ENCODE measurements at places on chromosomes 3 and 15.

- no peak for DNase-seq
These were observed 11.7 kb downstream of the SLC25A36 start for GRCh38 chr3:140953028-140953960.

DNA sequence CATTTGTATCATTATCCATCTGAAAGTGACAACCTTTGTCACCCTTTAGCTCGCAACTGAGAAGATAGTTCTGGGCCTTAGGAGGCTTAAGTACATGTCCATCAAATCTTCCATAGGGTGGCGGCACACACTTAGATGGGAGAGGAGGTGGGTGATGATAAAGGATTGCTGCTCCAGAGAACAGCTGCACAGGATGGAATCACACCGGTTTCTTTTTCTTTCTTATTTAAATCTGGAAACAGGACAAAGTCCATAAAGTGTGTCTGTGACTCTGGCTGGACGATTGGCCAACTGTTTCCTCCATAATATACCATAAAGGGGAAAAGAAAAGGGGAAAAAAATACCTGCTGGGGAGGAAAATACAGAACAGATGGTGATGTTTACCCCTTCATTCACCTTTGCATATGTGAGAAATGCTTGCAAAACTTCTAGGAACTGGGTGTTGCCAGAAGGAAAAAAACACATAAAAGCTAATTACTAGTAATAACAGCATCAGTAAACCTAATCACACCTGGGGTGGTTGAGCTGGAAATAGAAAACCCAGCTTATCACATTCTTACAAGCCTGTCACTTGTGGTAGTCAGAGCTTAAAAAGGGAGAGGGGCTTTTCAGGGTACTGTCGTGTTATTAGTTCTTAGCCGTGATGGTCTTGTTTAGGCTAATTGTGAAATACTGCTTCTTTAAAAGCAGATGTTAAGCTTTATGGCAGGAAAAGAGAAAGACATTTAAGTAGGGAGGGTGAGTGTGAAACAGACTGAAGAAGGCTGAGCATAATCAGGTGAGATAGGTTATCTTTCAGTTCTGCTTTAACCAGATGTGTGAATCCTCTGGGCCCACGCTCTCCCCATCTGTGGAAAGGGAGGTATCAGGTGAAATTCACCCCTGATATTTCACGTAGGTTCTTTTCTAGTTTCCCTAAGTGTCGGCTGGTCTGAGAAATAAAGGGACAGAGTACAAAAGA lies 16.7 kb downstream of the C2CD4A start:
- no peak for DNase-seq

GRCh38 chr3:109045271-109046040 lies 72.5 kb downstream of the MORC1 start:
- DNase-seq: no peak

GRCh38 chr3:113124256-113124830 lies 87.0 kb upstream of the BOC start:
- no peak for DNase-seq

- DNase-seq: no peak
These were observed 123.9 kb downstream of the ZMAT3 start for GRCh38 chr3:178947738-178948137.

DNA sequence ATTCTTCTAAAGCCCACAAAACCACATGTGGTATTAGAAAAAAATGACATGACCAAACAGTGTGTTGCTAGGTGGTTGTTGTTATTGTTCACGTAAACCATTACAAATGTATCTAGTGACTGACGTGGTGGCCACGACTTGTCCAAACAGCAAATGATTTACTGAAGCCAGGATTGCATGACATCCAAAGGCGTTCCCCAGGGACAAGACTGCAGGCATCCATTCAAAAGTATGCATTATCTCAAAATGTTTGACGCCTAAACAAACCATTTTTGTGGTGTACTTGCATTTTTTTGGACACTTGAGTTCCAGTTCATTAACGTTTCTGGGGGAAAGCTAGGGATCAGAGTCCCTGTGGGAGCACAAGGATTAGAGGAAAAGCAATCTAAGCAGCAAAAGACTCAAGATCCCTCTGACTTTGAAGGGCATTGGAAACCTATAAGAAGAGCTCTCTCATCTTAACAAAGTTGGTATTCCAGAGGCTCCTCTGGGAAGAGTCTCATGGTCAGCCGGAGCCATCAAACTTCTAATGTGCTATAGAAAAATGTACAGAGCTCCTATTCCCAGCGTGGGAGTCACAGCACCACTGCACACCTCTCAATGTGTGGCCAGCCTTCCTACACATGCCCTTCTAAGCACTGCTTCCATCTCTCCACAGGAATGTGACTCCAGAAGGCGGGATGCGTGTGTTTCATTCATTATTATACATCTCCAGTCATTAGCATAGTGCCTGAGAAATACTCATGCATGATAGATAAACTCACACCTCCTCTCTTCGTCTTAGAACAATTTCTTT lies 62.9 kb downstream of the FBN1 start:
- no peak for DNase-seq

DNA sequence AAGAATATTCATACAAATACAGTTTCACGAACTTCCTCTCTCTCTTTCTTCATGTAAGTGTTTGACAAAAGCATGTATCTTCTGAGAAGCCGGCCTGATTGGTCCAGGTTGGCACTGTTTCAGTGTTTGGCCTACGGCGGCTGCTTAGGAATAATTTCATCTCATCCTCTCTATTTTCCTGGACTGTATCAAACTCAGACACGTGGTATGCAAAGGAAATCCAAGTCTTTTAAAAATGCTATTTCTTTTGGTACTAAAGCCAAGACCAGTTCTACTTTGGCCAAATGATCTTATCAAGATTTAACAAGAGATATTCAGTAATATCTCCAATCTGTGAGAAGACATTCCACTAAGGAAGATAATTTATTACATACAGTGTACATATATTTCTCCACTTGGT lies 152.8 kb downstream of the TIGIT start:
- no peak for DNase-seq

GRCh38 chr15:39513936-39514335 lies 66.9 kb upstream of the THBS1 start:
- no peak for DNase-seq

- DNase-seq: no peak
These were observed 176.1 kb upstream of the CCDC54 start for GRCh38 chr3:107201146-107201545.

DNA sequence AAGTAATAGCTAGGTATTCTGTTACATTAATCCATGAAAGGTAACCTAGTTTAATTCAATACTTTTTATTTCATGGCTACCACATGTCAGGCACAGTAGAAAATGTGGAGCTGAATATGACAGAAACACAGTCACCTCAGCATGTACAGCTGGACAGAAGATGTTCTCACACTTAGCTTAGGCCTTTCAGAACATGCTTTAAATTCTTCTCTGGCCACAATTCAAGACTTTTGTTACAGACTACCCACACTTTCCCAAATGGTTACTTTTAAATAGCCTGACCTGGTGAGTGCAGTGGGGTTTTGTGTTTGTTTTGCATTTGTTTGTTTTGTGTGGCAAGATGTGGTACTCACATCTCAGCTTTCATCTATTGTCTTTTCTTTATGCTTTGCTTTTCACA lies 1079.5 kb downstream of the IGSF11 start:
- DNase-seq: no peak

DNA sequence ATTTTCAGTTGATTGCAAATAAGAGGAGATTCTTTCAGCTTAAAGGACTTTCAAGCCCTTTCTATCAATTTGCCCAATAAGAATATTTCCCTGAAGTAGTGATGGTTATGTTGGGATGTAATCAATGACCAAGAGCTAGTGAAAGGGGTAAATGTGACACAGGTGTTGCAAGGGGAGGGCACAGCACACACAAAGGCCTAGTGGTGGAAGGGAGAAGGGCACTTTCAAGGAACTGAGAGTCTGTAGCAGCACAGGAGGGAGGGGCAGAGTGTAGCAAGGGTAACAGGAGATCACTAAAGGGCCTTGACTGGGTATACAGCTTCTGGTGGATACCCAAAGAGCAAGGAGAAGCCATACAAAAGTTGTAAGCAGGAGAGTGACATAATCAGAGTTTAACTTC lies 217.8 kb upstream of the ARHGEF26 start:
- no peak for DNase-seq

- peak; percentile 15 for DNase-seq
These were observed 333.4 kb downstream of the THSD4 start for GRCh38 chr15:71448688-71449114.

- peak; percentile 15 for DNase-seq
These were observed 23.5 kb upstream of the LRTM1 start for GRCh38 chr3:54951405-54951804.

DNA sequence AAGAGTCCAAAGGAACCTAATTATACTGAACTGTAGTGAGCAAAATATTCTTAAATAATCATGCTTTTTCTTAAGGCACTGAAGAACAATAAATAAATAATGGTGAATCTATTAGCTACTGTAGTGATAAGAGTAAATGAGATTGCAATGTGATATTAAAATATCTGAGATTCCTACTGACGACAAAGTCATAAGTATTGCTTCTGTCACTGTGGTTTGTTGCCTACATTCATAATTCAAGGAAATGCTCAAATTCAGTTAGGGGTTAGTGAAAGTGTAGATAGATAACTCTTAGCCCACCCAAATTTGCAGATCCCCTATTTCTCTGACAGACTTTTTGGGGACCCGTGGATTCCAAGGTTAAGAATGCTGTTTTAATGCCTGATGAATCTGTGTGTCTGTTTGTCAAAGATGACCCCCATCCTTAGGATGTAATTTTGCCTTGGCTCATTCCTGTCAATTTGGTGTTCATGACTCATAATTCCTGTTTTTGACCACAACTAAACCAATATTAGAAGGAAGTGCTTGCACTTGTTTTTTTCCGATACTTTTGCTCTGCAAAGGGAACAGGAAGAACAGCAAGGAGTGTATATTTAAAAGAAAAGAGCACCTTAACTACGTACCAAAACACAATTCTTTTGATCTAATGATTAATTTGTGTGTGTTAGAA lies 86.7 kb downstream of the MAGI1 start:
- DNase-seq: no peak

DNA sequence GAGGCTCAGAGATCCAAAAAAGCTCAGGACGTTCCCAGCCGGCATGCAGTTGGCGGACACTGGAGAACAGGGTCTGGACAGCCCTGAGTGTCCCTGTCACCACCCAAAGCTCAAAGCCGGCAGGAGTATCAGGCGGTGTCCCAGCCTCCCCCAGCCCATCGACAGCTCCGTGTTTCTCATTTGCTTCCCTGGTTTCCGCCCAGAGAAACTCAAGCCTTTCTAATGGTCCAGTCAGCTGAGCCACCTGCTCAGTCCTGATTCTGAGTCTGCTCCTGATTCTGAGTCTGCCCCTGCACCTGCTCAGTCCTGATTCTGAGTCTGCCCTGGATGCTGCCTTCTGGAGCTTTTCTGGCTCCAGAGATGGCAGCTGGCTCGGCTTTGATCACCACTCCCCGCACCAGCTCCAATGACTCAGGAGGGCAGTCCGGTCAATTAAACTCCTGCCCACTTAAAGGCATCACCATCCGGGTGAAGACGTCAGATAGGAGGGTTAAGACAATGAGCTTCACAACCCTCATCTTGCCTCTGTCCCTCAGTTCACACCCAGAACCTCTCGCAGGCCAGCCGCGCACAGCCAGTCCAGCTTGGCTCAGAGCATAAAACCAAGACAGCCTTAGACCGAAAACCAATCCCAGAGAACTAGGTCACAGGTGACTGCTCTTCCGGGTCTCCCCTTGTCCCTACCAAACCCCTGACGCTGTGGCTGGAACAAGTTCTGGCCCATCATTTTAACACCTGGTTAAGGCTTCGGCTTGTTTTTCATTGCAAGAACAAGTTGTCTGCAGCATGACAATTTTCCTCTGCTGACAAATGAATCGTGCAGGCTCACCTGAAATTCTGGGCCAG lies 6.8 kb downstream of the PCSK6 start:
- DNase-seq: no peak

GRCh38 chr3:126858401-126858800 lies 124.5 kb upstream of the PLXNA1 start:
- no peak for DNase-seq

DNA sequence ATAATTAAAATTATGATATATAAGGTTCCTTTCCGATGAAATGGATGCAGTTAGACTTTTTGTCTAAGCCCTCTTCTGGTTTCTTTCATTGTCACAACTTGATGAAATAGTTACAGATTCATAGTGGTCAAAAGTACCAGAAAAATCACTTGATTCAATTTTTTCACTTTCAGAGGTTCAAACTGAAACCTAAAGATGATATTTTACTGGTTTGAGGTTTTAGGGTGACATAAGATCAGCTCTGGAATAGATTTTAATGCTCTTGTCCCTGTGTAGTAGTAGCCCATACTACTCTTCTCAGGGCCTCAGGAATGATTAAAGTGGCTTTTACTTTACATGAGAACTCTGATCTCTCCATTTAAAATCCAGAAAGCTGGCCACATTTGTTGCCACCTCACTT lies 479.1 kb upstream of the ZNF717 start:
- no peak for DNase-seq

DNA sequence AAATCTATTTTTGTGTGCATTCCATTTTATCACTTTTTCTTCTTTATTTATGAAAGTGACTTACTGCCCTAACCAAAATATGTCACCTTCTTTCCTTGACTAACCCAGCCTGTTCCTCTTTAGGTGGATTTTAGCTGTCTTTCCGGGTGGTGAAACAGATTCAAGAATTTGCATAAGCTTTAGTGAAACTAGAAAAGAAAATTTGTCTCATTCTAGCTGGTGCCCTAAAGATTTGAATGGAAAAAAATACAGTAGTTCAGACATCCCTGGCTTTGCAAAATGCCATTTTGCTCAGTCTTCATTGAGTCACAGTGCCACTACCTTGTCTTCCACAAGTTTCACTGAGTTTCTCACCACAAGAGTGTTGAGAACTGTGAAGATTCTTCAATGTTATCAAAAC lies 28.2 kb upstream of the CCDC50 start:
- DNase-seq: no peak

DNA sequence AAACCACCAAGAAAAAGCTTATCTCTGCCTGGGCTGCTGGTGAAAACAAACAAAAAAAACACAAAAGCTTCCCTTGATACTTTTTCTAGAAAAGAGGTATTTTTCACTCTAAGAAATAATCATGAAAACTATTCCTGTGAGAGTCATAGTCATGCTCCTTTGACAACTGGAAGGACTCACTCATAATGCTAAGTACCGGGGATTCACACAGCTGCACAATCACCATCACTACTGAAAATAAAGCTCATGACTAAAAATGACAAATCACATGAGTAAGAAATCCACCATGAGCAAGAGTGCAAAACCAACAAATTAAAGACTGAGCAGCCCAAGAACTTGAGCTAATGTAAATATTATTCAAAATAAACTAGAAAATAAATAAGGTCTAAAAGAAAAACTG lies 10.6 kb upstream of the POU1F1 start:
- no peak for DNase-seq

DNA sequence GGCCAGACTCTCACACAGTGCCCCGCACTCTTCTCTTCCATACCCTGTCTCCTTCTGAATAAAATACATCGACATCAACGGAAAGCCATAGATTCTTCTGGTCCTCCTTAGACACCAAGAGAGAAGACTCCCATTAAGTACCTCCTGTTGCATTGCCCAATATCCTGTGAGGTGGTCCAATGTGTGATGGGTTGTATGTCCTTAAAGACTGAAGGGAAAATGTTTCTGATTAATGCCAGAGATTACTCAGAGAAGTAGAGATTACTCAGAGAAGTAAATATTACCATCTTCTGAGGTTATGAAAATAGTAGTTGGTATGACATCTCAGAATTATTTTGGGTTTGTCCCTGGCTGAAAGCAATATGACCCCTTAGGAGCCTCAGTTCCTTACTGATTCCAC lies 60.8 kb upstream of the GALNT15 start:
- DNase-seq: no peak

All from CD4-positive, alpha-beta T cell treated with Interleukin-1 beta for 1 hour (primary cell).